ENCODE measurements at places on chromosomes 12 and 14. TPM values are rescaled to one million over a fixed set of nuclear protein-coding genes. Genes with fewer than 3 reads are reported as not detected.

MYO1H gene
- total RNA-seq, result not detected

RESF1 gene
- total RNA-seq, result 350 TPM

IAPP gene
- total RNA-seq, result not detected

BLTP3B gene
- 27.4 TPM for total RNA-seq

BICD1 gene
- total RNA-seq, result 93.1 TPM

TOMM20L gene
- 0.70 TPM for total RNA-seq

SERPINA1 gene
- not detected for total RNA-seq

GABARAPL1 gene
- total RNA-seq, result 11.9 TPM

ITGB7 gene
- 199 TPM for total RNA-seq

JDP2 gene
- total RNA-seq, result 17.9 TPM

LRTM2 gene
- not detected for total RNA-seq

HCAR2 gene
- total RNA-seq, result not detected

IQSEC3 gene
- 0.15 TPM for total RNA-seq

KRT74 gene
- total RNA-seq, result not detected

EXOC3L4 gene
- total RNA-seq, result not detected

POTEM gene
- total RNA-seq, result 0.17 TPM

TESPA1 gene
- total RNA-seq, result 19.0 TPM

PLA2G1B gene
- total RNA-seq, result not detected

CKAP4 gene
- 27.3 TPM for total RNA-seq

PPFIA2 gene
- not detected for total RNA-seq

CELA1 gene
- not detected for total RNA-seq

HOXC6 gene
- not detected for total RNA-seq

TCL1B gene
- total RNA-seq, result 5.5 TPM

NPFF gene
- not detected for total RNA-seq

LRFN5 gene
- total RNA-seq, result 0.95 TPM

TBC1D30 gene
- 0.29 TPM for total RNA-seq

ALDH2 gene
- total RNA-seq, result 22.3 TPM

LRP1-AS gene
- not detected for total RNA-seq

LMNTD1 gene
- total RNA-seq, result not detected

GALNT6 gene
- total RNA-seq, result 8.5 TPM

TMEM229B gene
- total RNA-seq, result 4.2 TPM

ANO2 gene
- total RNA-seq, result not detected

PDZRN4 gene
- total RNA-seq, result not detected

ANKS1B gene
- not detected for total RNA-seq

GUCY2C gene
- 0.29 TPM for total RNA-seq

WSCD2 gene
- total RNA-seq, result 5.9 TPM

ANG gene
- total RNA-seq, result 2.3 TPM

SMIM41 gene
- total RNA-seq, result not detected

KRT7 gene
- not detected for total RNA-seq

MDGA2 gene
- total RNA-seq, result not detected

NFE2 gene
- not detected for total RNA-seq

ASIC1 gene
- not detected for total RNA-seq

HOXC9 gene
- total RNA-seq, result not detected
